Activated naive CD8-positive, alpha-beta T cell treated with anti-CD3 and anti-CD28 coated beads, Interleukin-2, amount 10 ng/mL, durations not matched to agents 7 days and 5 days (primary cell): ENCODE measurements at places on chromosomes 3 and 15. TPM values are rescaled to one million over a fixed set of nuclear protein-coding genes. Genes with fewer than 3 reads are reported as not detected.

DNA sequence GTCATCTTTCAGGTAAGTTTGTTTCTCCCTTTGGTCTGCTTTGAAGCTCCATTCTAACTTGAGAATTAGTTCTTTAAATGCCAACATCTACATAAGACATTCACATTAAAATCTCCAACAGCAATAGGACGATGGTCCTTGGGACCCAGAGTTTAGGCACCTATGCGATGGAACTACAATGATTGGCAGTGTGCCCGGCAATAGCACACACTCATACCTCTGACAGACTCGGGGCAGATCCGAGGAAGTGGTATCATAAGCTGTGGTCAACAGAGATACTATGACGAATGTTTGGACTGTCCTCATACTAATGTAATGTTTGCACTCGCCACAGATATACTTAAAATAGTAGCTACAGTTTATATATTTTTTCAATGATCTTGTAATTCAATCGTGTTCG is 34.2 kb upstream of the NR2F2 start:
- no peaks in the 10 kb centered on the region for H3K27me3 ChIP-seq
- H3K4me1 ChIP-seq, result no peaks in the 10 kb centered on the region
- H3K27ac ChIP-seq, result no peak overlapping the region
- H3K4me3 ChIP-seq, result no peak overlapping the region
- DNase-seq, result no peak
- no peaks in the 10 kb centered on the region for H3K36me3 ChIP-seq

DNA sequence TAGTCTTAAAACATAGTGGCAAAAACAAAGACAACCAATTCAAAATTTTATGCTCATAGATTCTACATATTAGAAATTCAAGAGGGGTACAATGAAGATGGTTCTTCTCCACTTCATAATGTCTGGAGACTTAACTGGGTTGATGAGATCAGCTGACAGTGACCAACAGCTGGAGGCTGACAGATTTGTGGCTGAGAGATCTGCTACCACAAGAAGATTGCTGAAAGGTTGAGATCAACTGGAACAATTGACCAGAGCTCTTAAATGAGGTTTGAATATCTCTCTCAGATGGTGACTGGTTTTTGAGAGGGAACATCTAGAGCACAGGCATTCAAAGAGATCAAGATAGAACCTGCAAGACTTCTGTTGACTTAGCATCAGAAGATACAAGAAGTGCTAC is 254.1 kb upstream of the ARPP21 start:
- H3K4me1 ChIP-seq, result no peaks in the 10 kb centered on the region
- H3K4me3 ChIP-seq, result no peak overlapping the region
- no peaks in the 10 kb centered on the region for H3K27me3 ChIP-seq
- no peak for DNase-seq
- H3K27ac ChIP-seq, result no peak overlapping the region

DNA sequence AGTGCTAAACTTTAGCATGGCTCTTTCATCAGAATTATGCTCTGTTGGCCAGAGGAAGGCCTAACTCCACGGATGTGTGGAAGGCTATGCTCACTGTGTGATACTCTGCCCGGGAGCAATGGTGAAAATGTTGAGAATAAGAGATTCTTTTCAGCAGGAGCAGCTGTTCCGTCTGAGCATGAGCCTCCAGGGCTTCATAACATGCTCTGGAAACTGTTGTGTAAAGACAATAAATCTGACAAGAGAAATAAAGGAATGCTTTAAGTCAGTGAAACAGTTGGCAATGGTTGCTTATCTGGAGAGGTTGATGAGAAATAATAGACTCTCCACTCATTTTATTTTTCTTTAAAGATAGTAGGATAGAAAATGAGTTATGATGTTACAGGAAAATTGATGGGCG is 269.8 kb downstream of the DIPK2A start:
- no peak for DNase-seq
- H3K4me1 ChIP-seq, result no peaks in the 10 kb centered on the region
- H3K36me3 ChIP-seq, result no peaks in the 10 kb centered on the region
- H3K27ac ChIP-seq, result no peak overlapping the region

- no peaks in the 10 kb centered on the region for H3K36me3 ChIP-seq
- peaks cover 14% of the 10 kb centered on the region for H3K27me3 ChIP-seq
- peaks cover 6% of the 10 kb centered on the region for H3K4me1 ChIP-seq
Observed at GRCh38 chr15:57646087-57646486, 54.4 kb downstream of the MYZAP start.

- H3K4me3 ChIP-seq, result peak overlapping the region; percentile 11
- H3K4me1 ChIP-seq, result peaks cover 8% of the 10 kb centered on the region
- H3K27ac ChIP-seq, result no peak overlapping the region
- no peaks in the 10 kb centered on the region for H3K36me3 ChIP-seq
- peaks cover 29% of the 10 kb centered on the region for H3K27me3 ChIP-seq
Observed at GRCh38 chr15:63392361-63393009, 10.8 kb upstream of the CA12 start.

The FAM227B gene
- 6.6 TPM for total RNA-seq

The PIERCE2 gene
- not detected for total RNA-seq

DNA sequence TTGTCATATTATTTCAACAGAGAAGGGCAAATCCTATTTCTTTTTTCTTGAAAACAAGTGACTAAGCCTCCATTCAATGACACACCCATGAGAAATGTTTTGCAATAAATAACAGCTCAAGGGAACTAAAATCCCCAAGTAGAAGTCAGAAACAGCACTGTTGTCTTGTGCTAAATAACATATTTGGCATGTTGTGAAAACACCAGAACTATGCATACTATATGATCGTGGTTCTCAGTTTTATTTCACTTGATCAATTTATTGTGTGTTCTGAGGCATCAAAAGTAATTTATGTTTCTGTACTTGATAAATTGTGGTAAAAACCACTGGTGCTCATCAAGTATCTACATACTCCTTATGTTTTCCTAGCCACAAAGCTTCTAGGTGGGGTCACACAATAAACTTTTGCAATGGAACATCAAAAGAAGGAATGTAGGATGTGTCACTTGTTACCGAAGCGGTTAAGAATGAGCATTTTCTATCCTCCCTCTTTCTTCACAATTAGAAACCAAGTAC is 691.7 kb upstream of the CBLB start:
- no peaks in the 10 kb centered on the region for H3K4me1 ChIP-seq
- H3K27me3 ChIP-seq, result no peaks in the 10 kb centered on the region
- H3K36me3 ChIP-seq, result peaks cover 1% of the 10 kb centered on the region
- no peak overlapping the region for H3K4me3 ChIP-seq

DNA sequence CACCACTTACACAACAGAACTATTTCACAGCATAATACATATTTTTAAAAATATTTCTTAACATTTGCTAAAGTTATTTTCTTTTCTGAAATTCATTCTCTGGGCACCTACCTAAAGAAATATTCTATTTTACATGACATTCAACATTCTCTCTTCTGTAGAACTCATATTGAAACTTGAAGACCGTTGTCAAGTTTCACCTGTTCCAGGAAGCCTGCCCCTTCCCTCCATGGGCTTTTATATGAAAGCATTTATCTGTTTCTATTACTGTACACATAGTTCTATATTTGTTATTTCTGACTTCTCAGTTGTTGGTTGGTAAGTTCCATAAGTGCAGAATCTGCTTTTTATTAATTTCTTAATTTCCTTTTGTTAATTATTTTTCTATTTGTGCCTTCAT is 204.3 kb upstream of the ALCAM start:
- H3K36me3 ChIP-seq, result no peaks in the 10 kb centered on the region
- H3K4me1 ChIP-seq, result no peaks in the 10 kb centered on the region
- H3K4me3 ChIP-seq, result no peak overlapping the region
- peaks cover 2% of the 10 kb centered on the region for H3K27me3 ChIP-seq

The CASR gene
- total RNA-seq, result not detected
